ENCODE measurements at places on chromosomes 3 and 15. TPM values are rescaled to one million over a fixed set of nuclear protein-coding genes. Genes with fewer than 3 reads are reported as not detected.

ACTC1 gene
- not detected for total RNA-seq

CCDC33 gene
- 9.9 TPM for total RNA-seq

IL17RC gene
- 23.4 TPM for total RNA-seq

GRCh38 chr3:172564499-172564898 lies 41.3 kb upstream of the TNFSF10 start:
- no peak for DNase-seq

GRCh38 chr15:77611767-77612166 lies 20.9 kb downstream of the LINGO1 start:
- no peak for DNase-seq

DNA sequence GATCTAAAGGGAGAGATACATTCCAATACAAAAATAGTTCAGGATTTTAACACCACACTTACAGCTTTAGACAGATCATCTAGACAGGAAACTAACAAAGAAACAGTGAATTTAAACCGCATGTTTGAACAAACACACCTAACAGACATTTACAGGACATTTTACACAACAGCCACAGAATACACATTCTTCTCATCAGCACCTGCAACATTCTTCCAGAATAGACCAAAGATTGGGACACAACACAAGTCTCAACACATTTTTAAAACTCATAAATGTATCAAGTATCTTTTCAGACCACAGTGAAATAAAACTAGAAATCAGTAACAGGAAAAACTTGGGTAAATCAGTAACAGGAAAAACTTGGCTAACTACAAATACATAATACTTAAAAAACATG lies 256.3 kb downstream of the MCTP2 start:
- DNase-seq = no peak

- DNase-seq = no peak
These were observed 374.1 kb downstream of the EFHB start for GRCh38 chr3:19559724-19560442.

DNA sequence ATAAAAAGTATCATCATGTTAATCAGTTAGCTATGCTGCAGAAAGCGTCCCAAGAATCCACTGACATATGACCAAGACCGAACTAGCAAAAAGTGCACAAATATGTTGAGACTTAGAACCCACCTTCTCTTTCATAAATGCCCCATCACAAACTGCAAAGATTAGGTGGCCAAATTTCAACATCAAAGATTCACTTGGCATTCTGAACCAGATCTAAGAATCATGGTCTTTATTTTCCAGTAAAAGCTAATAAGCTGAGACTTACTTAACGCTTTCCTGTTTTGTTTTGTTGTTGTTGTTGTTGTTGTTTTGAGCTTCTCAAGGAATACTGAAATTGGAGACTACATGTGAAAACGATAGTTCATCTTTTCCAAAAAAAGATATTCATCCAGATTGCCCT lies 62.4 kb downstream of the ZBTB20 start:
- DNase-seq = no peak

DNA sequence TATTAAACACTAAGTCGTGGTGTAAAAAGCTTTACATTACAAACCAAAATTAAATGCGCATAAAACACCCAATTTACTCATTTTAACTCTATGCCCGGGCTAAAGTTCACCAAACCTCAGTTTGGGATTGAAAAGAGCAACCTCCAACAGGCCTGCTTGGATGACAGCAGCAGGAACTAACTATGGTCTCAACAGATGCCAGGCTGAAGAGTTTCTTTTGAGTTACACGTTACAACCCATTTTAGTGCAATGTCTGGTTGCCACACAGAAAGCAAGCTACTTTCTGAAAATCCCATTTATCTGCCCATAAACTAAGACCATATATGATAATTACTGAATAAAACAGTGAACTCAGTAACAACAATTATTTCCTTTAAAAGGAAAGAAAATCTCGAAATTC lies 2.2 kb downstream of the SATB1 start:
- DNase-seq = no peak

GRCh38 chr3:42501681-42502428 lies 588 bp upstream of the VIPR1 start:
- DNase-seq = peak; percentile 70

- no peak for DNase-seq
These were observed 51.3 kb downstream of the MBNL1 start for GRCh38 chr3:152319831-152320617.
